WTC11 (cell line): ENCODE measurements at places on chromosomes 2 and 18. TPM values are rescaled to one million over a fixed set of nuclear protein-coding genes. Genes with fewer than 3 reads are reported as not detected.

FLACC1 gene
- total RNA-seq: 0.17 to 0.62 TPM (median 0.23 TPM) in 3 replicates

DNA sequence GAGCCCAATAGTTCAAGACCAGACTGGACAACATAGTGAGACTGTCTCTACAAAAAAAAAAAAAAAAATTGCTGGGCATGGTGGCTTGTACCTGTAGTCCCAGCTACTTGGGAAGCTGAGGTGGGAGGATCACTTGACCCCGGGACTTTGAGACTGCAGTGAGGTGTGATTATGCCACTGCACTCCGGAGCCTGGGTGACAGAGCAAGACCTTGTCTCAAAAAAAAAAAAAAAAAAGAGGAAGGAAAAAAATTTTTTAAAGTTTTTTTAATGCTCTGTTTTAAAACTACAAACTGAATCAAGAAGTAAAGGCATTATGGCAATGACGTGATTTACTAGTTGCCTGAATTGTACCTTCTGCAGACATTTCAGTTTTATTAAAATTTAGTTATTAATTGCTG is 54.5 kb upstream of the ZDBF2 start:
- no peak for DNase-seq
- H3K27ac ChIP-seq: no peak overlapping the region
- H3K4me1 ChIP-seq: peaks cover 31% of the 10 kb centered on the region
- H3K27me3 ChIP-seq: no peaks in the 10 kb centered on the region; the same call in 1 of the 2 replicates
- H3K4me3 ChIP-seq: no peak overlapping the region

EVA1A gene
- total RNA-seq: 3.2 to 4.1 TPM (median 3.3 TPM) in 3 replicates

DNA sequence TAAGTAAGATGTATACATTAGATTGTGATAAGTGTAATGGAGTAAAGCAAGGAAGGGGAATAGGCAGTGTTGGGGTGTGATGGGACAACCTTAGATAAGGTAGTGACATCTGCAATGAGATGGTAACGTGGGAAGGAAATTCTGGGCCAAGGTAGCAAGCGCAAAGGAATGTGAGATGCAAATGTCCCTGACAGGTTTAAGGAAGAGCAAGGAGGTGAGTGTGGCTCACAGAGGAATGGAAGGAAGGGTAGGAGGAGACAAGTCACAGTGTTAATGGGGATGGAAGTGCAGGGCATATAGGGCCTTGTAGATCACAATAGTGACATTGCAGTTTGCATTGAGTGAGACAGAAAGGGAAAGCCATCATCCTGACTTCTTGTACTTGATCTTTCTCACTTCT is 170.9 kb upstream of the FAM98A start:
- no peaks in the 10 kb centered on the region; the same call in 1 of the 2 replicates for H3K27me3 ChIP-seq
- no peak overlapping the region for H3K27ac ChIP-seq
- no peak for DNase-seq

- DNase-seq: no peak
- H3K27me3 ChIP-seq: no peaks in the 10 kb centered on the region
- peaks cover 35% of the 10 kb centered on the region for H3K4me1 ChIP-seq
These were observed 65.6 kb upstream of the REV1 start for GRCh38 chr2:99555404-99555803.

- no peak overlapping the region for H3K27ac ChIP-seq
- H3K36me3 ChIP-seq: no peaks in the 10 kb centered on the region
- no peaks in the 10 kb centered on the region for H3K27me3 ChIP-seq
These were observed 10.2 kb upstream of the SCN3A start for GRCh38 chr2:165214093-165214492.

ONECUT2 gene
- total RNA-seq: 0.87 to 1.9 TPM (median 1.6 TPM) in 3 replicates

DNA sequence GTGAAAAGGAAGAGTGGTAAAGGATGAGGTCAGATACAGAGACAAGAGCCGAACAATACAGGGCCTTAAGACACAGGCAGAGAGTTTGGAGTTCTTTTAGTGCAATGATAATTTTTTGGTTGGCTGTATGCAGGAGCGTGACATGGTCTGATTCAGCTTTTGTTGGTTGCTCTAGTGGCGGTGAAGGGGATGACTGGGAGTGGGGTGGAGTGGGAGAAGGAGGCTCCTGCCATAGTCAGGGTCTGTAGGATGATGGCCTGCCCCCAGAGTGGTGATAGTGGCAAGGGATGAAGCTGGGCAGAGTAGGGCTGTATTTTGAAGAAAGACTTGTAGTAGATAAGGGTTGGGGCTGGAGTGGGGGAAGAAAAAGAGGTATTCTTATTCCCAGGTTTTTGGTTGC is 306.6 kb upstream of the VWC2L start:
- peaks cover 13% of the 10 kb centered on the region for H3K27me3 ChIP-seq
- DNase-seq: no peak
- H3K36me3 ChIP-seq: peaks cover 5% of the 10 kb centered on the region; the same call in 1 of the 2 replicates
- H3K27ac ChIP-seq: no peak overlapping the region
- peaks cover 37% of the 10 kb centered on the region for H3K4me1 ChIP-seq

- peaks cover 15% of the 10 kb centered on the region for H3K4me1 ChIP-seq
- no peaks in the 10 kb centered on the region for H3K27me3 ChIP-seq
- no peak for DNase-seq
- H3K4me3 ChIP-seq: no peak overlapping the region
These were observed 18.3 kb upstream of the CDC42EP3 start for GRCh38 chr2:37689751-37690150.

- H3K4me3 ChIP-seq: no peak overlapping the region
- H3K4me1 ChIP-seq: peaks cover 16% of the 10 kb centered on the region
- H3K27ac ChIP-seq: no peak overlapping the region
- no peak for DNase-seq
These were observed 43.5 kb upstream of the NXPH2 start for GRCh38 chr2:138823666-138824065.

EPG5 gene
- 19.2 to 22.7 TPM (median 20.7 TPM) in 3 replicates for total RNA-seq

DNA sequence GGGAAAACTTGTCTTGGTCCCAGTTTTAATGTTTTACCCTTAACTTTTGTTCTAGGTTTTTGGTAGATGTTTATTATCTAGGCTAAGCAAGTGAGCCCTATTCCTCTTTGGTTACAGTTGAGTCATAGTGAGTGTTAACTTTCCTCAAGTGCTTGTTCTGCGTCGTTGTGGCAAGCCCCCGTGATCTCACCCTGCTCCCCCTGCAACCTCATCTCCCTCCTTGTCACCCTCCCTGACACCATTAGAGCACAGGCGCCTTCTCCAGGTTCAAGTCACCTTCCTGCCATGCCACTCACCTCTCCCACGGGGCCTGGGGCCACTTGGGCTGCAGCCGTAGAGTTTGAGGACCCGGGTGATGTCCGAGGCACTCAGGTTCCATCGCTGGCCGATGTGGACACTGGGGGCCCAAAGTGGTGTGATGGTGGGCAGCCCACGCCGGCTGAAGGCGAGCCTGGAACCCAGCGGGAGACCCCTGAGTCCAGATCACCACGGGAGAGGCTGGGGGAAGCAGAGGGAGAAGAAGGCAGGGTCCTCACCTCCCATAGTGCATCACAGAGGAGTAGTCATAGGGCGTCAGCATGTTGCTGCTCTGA is 8.7 kb downstream of the ASTL start:
- DNase-seq: no peak
- H3K4me1 ChIP-seq: no peaks in the 10 kb centered on the region
- H3K27me3 ChIP-seq: no peaks in the 10 kb centered on the region
- H3K4me3 ChIP-seq: no peak overlapping the region
- no peak overlapping the region for H3K27ac ChIP-seq
- no peaks in the 10 kb centered on the region for H3K36me3 ChIP-seq

DNA sequence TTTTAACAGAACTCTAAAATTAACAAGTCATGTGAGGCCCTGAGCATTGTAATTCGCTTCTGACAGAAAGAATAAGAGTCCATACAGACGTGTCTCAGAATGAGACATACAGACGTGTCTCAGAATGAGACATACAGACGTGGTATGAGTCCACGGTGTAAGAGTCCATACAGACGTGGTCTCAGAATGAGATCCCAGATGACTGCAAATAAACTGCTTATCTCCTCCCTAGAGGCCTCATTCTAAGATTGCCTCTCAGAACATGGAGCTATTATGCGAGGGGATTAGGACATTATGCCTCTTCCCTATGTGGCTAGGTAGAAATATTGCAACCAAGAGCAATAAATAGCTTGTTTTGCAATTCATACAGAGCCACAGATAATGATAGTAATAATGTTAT is 63.9 kb downstream of the NEB start:
- H3K4me3 ChIP-seq: no peak overlapping the region
- H3K4me1 ChIP-seq: peaks cover 23% of the 10 kb centered on the region
- H3K36me3 ChIP-seq: no peaks in the 10 kb centered on the region
- H3K27me3 ChIP-seq: no peaks in the 10 kb centered on the region
- no peak for DNase-seq

- H3K4me3 ChIP-seq: no peak overlapping the region
- peaks cover 15% of the 10 kb centered on the region for H3K27me3 ChIP-seq
- H3K36me3 ChIP-seq: no peaks in the 10 kb centered on the region
- no peak for DNase-seq
- peaks cover 60% of the 10 kb centered on the region for H3K4me1 ChIP-seq
These were observed 47.4 kb downstream of the CACNB4 start for GRCh38 chr2:152051436-152051835.

DNA sequence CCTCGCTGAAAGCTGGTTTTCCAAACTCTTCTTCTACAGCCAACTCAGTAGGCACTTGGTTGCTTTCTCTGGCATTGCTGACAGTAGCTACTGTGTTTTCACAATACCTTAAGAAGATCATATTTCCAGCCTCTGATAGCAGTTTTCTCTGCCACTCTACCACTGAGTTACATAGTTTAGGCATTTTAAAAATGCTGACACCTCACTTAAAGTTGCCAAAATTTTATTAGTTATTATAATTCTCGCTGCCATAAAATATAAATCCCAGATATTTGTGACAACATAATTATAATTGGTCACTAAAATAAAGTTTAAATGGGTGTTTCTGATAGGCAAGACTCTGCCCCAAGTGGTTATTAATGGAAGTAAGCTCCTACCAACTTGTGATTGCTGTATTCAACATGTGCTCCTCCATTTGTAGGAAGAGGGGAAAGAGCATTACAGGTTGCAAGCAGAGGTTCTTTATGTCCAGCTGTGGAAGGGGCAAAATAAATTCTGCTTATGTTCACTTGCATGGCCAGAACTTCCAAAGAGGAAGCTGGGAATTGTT is 1202.8 kb downstream of the CNTNAP5 start:
- DNase-seq: no peak
- H3K27ac ChIP-seq: no peak overlapping the region
- H3K36me3 ChIP-seq: peaks cover 8% of the 10 kb centered on the region
- H3K4me1 ChIP-seq: peaks cover 2% of the 10 kb centered on the region; the same call in 1 of the 2 replicates

HOXD11 gene
- not detected in 3 replicates for total RNA-seq

INPP5D gene
- total RNA-seq: 17.2 to 23.7 TPM (median 22.3 TPM) in 3 replicates
